ENCODE measurements at places on chromosomes 13 and 19. TPM values are rescaled to one million over a fixed set of nuclear protein-coding genes. Genes with fewer than 3 reads are reported as not detected.

Gene SUGP2
- total RNA-seq, result 24.6 TPM

Gene LRRC63
- not detected for total RNA-seq

Gene EPSTI1
- total RNA-seq, result 1.1 TPM

Gene FBXO27
- total RNA-seq, result 7.3 TPM

Gene ZSCAN4
- not detected for total RNA-seq

Gene BRSK1
- 5.7 TPM for total RNA-seq

Gene OR4F17
- total RNA-seq, result not detected

All from mesangial cell (primary cell).